ENCODE measurements at places on chromosomes 3 and 15.

DNA sequence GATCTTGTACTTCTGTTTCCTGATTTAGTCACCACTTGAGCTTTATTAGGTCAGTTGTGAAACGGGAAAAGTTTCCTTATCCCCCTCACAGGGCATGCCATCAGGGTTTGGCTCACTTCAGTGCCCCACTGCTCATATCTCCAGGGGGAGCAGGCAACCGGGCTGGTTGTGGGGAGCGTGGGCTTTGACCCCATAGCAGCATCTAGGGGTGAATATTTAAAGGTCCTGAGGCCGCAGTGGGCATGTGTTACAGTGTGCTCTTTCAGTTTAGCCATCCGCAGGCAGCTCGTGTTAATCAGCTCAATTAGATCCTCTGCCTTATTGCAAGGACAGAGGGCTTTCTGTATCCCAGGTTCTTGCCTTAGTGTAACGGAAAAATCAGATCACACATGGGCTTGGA, 71.9 kb downstream of the MRPL46 start:
- DNase-seq = no peak

DNA sequence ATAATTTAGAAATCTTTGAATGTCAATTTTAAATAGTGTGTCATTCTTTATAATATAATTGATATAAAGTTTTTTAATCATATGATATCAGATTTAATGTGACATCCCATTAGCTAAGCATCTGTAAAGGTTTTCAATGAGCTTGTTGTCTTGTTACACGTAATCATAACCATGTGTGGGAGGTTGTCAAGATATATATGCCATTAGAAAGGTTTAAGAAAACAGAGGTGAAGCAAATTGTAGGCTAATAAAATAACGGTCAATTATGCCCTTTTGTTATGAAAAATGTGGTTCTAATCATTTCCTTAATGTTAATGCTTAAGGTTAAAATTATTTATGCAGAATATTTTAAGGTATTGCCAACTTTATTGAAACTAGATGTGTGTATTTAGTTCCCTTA, 56.3 kb downstream of the RSRC1 start:
- no peak for DNase-seq

- DNase-seq = no peak
Observed at GRCh38 chr3:124579641-124580040, 150.6 kb upstream of the UMPS start.

- no peak for DNase-seq
Observed at GRCh38 chr15:101221902-101222301, 29.9 kb downstream of the CHSY1 start.

DNA sequence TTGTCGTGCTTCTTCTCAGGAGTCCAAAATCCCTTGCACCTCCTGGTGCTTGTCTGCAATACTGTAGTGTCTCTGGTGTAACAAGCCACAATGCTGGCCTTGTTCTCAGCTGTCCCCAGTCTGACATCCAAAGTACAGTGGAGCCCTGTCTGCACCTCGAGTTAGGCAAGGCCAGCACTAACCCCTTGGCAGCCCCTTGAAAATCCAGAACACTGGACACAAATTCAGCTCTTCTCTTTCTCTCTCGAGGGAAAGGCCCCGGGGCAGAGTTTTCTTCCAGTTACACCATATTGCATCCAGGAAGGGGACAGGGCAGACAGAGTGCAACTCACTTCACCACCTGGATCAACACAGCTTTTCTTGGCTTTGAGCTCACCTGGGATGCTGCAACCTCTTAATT, 91.3 kb upstream of the ATP10A start:
- no peak for DNase-seq

- no peak for DNase-seq
Observed at GRCh38 chr3:153399636-153400035, 237.6 kb downstream of the RAP2B start.

GRCh38 chr3:109963831-109964230, 626.5 kb upstream of the DPPA4 start:
- no peak for DNase-seq

- no peak for DNase-seq
Observed at GRCh38 chr3:172607305-172608121, 84.3 kb upstream of the TNFSF10 start.

- DNase-seq = no peak
Observed at GRCh38 chr3:155682426-155683343, 62.2 kb downstream of the PLCH1 start.

GRCh38 chr3:66437341-66437929, 63.4 kb downstream of the LRIG1 start:
- no peak for DNase-seq

GRCh38 chr3:9087831-9088413, 124.7 kb upstream of the RAD18 start:
- DNase-seq = no peak

- DNase-seq = no peak
Observed at GRCh38 chr3:180704532-180704931, 25.2 kb upstream of the CCDC39 start.

DNA sequence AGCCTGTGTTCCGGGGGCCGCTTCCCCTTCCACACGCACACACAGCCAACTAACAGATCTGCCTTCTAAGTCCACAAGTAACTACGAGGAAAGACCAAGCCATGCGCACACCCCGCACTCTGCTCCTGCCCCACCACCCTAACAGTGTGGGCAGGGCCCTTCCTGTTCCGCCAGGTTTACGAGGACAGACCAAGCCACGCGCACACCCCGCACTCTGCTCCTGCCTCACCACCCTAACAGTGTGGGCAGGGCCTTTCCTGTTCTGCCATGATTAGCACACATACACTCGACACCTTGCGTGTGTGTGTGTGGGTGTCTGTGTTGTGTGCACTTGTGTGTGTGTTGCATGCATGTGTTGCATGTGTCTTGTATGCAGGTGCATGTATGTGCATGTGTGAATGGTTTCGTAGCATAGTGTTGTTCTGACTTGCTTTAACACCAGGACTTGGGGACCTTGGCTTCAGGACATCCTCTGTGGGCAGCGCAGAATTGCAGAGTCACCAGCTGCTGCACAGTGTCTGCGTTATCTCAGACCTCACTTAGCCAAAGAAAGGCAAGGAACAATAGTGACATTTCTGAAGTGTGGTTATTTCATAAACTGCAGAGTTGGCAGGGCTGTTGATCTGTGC, 114.4 kb downstream of the CHSY1 start:
- no peak for DNase-seq

DNA sequence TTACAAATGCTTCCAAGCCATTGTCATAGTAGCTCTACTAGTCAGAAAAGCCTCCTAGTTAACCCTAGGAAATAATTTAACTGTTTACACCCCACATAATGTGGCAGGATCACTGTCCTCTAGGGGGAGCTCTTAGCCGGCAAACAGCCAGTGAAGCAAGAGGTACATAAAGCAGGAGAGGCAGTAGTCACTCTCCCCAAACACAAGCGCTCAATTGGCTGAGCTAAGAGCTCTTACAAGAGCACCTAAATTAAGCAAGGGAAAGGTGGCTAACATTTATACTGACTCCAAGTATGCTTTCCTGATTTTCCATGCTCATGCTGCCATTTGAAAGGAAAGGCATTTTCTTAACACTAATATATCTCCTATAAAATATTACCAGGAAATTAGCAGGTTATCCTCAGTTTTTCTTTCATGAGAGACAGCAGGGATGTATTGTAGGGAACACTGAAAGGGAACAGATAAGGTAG, 37.6 kb downstream of the NCEH1 start:
- peak; percentile 52 for DNase-seq

GRCh38 chr3:9818666-9819335, 8.7 kb downstream of the TTLL3 start:
- no peak for DNase-seq

DNA sequence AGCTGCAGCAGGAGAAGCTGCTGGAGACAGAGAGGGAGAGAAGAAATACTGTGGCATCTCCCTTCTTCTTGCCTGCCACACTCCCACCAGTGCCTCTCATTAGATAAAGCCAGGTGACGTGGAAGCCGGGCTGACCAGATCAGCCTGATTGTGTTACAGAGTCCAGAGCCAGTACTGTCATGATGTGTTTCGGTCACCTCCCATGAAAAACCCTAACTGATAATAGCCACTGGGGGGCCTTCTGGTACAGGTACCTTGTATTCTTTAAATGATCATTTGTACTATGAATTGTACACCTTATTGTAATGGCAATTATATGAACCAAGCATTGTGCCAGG, 125.8 kb upstream of the TMEM108 start:
- no peak for DNase-seq

GRCh38 chr3:144433006-144433405, 461.4 kb downstream of the DIPK2A start:
- no peak for DNase-seq

- DNase-seq = peak; percentile 34
Observed at GRCh38 chr3:113747283-113748046, 630 bp downstream of the ATP6V1A start.

Measured in CD4-positive, alpha-beta T cell treated with Interferon alpha-2 for 1 hour (primary cell).